NCI-H146 (cell line): ENCODE measurements at places on chromosomes 3 and 15.

DNA sequence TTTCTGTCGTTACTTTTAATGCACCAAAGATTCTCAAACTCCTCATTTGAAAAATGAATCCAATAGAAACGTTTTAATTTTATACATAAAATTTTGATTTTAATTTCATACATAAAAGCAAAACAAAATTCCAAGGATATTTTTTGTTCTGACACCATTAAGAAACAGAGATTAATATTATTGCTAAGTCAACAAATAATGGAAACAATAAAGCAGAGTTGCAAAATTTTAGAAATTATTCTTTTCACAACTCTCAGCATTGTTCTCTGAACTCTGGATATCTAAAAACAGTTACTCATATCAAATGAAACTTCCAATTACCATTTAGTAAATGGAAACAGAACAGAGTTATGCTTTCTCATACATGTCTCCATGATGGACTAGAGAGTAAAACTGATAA is 260.2 kb downstream of the EPHA6 start:
- DNase-seq = no peak

DNA sequence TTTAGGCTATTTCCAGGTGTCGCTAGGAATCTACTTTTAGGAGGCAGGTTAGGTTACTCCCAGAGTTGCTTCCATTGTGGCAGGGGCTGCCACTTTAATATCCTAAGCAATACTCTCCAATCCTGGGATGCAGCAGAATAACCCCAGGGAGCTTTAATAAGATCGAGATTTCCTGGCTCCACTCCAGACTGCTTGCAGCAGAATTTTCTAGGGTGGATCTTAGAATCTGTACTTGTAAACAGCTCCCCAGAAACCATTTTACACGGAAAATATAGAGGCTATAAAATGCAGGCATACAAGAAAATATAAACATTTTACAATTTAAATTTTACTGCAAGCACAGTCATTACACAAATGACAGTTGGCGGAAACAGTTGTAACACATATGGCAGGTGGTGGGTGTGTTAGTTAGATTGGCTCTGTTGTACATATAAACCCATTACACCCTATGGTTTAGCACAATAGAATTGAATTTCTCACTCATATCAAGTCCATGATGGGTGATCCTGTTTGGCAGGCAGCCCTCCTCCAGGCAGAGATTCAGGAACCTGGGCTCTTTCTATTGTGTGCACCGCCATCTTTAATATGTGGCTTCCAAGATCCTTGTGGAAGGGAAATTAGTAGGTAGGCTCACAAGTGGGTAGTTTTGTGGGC is 35.0 kb upstream of the TNFAIP8L3 start:
- DNase-seq = peak; percentile 29

DNA sequence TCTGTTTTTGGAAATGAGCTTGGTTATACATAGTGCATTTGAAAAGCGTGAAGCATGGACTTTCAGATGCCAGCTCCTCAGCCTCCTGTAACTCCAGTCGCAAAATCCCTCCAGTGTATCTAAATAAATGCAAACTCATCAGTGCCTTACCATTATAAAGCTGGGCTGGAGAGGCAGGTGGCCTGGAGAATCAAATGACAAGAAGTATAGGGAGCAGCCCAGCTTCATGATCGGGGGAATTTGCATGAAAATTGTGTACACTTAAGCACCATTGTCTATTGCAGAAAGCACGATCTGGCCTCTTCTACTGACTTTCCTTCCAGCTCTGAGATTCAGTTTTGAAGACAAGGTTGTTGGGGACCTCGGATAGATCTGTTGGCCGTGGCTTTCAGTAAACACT is 71.7 kb downstream of the IGF1R start:
- DNase-seq = no peak

DNA sequence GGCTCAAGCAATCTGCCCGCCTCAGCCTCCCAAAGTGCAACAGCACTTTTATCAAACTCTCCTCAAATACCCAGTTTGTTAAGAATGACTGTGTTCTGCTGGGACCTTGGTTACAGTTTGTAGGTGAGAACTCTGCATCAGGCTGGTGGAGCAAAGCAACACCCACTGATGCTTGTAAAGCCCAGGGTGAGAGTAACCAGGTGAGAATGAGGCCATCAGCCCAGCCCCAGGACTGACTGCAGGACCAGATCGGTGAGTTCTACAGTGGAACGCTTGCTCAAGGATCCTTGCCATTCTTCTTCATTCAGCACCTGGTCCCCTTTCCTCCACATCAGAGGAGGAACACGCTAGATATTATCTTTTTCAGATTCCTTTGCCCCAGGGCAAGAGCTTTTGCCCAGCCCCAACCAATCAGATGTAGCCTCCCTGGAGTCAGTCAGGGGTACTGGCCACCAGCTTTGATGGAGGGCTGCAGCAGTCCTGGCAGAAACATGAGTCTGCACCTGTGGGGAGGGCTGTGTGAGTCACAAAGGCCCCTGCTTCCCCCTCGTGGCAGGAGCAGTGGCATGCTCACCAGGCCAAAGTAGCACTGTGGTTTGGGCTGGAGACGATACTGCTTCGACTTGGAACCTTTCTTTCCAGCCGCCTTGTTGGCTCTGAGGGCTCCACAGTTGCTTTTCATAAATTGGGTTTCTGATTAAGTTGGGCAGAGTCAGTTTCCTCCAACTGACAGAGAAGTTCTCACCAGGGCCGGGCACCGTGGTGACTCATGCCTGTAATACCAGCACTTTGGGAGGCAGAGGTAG is 3.5 kb upstream of the SHISA5 start:
- peak; percentile 80 for DNase-seq

DNA sequence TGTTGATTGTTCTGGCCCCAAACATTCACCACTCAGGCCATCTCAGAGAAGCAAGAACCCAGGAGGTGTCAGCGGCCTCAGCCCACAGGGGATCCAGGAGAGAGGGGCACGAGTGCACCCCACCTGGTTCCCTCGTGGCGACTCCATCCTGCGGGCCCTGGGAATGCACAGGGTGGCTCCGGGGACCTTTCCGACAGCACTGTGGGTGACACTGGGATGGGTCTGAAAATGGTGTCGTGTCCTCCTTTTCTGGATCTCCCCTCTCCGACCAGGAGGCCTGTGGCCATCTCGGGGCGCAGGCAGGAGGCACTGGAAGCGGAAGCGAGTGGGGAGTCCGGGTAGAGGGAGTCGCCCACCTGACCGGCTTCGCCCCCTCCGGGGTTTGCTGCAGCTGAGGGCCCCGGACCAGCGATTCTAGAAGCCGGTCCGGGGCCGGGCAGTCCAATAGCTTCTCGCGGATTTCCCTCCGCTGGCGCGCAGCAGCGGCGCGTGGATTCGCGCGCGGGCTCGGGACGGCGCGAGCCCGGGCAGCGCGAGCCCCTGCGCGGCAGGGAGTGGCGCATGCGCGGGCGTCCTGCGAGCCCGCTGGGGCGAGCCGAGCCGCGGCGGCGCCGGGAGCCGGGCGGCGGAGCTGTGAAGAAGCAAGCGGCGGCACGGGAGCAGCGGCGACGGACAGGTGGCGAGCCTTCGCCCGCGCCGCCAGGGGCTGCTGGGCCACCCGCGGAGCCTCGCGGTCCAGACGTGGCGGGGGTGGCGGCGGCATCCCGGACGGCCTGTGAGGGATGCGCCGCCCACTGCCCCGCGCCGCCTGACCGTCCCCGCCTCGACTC is at the start of gene DOCK3:
TSS of gene DOCK3 (plus strand) at position 579 of the 830 bp plus-strand sequence. CDS start 337 bp downstream, outside the sequence.
- peak; percentile 55 for DNase-seq

GRCh38 chr3:125511420-125512118 is 8.4 kb downstream of the SNX4 start:
- DNase-seq = no peak
